ENCODE measurements at places on chromosomes 6 and 20.

DNA sequence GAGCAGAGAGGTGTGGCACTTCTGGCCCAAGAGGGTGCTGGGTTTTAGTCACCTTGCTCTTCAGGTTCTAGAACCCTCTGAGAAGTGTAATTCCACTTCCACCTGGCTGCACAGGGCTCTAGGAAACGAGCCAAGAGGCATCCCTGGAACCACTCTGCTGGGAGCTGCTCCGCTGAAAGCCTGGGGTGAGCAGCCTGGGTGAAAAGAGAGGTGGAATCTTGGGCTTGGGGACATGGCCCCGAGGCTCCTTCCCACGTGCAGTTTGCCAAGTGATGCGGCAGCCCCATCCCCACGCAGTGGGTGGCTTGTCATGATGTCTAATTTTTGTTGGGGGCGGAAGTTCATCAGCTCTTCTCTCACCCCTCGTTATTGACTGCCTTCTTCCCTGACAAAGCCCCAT, 32.8 kb downstream of the PPP1R16B start:
- DNase-seq: no peak

DNA sequence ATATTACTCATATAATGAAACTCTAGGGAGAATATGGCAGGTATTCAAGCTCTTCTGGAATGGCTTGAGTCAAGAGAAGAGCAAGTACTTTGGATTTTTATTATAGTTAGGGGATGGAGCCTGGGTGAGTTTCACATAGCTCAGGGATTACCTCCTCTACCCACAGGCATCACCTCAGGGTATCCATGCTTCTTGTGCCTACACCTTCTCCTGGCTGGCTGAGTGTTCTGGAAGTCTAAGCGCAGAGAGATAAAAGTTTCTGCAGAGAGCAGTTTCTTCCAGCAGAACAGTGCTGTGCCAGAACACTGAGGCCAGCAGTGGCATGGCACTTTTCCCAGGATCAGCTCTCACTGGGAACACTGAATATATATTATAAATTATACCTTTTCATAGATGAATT, 199.7 kb upstream of the KCNQ5 start:
- DNase-seq: no peak

DNA sequence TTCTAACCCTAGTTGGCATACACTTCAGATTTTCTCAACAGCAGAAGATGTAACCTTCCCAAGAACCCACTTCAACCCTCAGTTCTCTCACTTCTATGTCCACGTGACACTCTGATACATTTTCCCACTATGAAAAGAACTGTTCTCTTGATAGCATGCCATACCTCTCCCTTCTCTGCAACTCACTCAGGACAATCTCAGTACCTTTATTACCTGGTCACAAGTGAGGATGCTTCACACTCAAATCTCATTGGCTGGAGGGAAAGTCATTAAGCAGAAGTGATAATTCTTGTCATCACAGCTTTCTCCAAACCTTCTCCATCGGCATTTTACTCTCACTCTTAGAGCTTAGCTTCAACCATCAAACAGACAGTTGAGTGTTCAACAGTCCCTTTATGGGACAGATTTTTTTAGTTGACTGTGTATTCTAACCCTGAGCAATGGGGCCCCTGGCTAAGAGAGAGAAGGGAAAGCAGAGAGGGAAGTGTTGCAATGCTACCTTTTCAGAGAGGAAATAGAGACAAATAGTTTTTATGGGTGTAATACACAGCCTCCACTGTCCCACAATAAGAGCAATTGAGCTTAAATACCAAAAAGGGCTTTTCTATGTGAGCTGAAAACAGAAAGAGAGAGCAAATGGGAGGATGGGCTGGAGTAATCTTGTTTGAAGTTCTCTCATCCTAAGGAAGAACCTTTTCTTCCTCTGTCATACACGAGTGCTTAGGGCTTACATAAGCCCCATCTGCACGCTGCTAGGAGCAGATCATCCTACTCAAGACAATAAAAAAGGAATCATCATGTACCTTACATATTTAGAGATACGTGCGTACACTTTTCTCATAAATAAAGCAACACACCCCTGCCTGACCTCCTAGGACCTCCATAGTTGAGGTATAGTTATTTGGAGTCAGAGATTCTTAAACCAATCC, 16.0 kb downstream of the HLA-DPA1 start:
- DNase-seq: no peak

DNA sequence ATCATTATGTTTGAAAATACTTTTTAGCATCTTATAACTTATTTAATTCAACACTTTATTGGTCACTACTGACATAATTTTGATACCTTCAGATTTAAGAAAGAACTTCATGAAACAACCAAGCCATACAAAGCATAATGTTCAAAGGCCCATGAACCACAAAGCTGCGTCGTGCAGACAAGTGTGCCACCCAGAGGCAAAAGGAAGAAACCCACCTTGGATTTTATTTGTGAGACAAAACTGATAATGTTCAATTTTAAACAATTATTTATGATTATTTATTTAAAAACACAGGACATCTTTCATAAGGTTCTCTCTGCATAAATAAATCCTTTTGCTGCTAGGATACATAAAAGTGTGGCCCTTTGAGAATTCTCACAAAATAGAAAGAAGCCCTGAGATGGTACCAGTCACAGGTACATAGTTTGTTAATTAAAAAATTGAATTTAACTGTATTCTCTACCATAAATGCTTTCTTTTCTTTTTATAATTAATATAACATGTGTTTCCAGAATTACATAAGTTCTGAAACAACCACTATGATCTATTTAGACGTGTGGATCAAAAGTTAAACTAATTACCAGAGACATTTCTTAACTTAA, 143.7 kb downstream of the RALGAPA2 start:
- peak; percentile 80 for DNase-seq

DNA sequence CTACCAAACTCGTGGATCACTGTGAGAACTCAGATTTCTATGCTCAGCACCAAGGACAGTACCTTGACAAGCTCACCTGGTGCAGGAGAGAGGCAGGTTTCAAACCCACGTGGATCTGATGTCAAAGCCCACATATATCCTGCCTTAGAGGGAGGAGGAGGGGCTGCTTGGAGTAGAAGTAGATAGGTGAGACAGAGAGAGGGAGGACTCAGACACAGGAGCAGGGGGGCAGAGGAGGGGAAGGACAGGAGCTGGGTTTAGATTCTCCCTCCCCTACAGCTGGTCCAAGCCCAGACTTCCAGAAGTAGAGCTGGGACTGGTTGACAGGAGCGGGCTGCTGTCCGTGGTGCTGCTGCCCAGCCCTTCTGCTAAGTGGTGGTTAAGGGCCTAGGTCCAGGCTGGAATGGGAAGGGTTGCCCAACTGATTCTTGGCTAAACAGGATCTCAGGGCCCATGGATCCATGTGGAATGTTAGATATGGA, 77.5 kb downstream of the CDH22 start:
- DNase-seq: no peak

GRCh38 chr20:23874747-23875146, 4.8 kb downstream of the CST5 start:
- peak; percentile 88 for DNase-seq

DNA sequence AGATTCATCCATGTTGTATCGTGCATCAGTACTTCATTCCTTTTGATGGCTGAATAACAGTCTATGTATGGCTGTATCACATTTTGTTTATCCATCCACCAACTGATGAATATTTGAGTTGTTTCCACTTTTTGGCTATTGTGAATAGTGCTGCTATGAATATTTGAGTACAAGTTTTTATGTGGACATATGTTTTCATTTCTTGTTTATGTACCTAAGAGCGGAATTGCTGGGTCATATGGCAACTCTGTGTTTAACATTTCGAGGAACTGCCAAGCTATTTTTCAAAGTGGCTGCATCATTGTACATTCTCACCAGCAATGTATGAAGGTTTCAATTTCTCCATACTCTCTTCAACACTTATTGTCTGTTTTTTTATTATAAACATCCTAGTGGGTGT, 3.0 kb upstream of the RREB1 start:
- no peak for DNase-seq

GRCh38 chr6:52155791-52156576, 30.2 kb upstream of the IL17A start:
- DNase-seq: no peak

DNA sequence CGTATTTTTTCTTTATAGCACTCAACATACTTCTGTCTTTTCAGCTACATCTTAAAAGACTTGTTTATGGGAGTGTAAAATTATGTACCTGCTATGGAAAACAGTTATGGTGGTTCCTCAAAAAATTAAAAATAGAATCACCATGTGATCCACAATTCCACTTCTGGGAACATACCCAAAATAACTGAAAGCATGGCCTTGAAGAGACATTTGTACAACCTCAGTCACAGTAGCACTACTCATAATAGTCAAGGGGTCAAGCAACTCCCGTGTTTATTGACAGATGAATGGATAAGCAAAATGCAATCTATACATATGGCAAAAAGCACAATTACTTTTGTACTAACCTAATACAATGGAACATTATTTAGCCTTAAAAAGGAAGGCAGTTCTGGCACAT, 74.5 kb downstream of the METTL24 start:
- no peak for DNase-seq

DNA sequence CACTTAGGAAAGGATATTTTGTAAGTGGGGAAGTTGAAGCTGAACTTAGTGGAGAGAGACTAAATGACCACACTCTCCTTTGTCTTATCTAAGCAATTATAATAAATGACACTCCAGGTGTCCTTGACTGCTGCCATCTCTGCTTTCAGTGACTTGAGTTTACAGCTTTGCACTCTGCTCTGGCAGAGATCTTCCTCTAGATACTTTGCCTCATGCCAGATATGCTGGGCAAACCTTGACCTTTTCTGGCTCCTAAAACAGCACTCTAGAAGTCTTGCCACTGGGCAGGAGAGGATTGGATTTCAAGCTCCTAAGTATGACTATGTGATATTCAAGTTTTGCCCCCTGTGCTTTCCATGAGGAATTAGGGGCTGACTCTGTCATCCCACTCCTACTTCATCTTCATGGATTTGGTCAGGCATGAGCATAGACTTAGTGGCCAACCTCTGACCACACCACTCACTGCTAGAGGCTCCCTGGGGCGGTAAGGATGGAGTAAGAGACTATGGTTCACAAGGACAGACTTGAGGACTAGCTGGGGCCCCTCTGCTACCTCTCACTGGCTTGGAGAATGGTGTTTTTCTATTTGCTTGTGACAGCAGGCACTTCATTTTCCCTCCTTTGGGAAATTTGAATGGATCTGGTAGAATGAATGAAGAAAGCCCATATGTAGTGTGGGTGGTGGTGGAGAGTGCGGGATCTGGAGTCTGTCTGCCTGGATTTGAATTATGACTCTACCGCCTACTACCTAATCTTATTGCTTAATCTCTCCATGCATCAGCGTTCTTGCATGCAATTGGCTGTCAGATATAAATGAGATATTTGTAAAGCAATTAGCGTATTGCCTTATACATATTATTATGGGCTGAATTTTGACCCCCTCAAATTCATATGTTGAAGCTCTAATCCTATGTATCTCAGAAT, 191.4 kb downstream of the REV3L start:
- DNase-seq: no peak

GRCh38 chr6:2708456-2708855, 42.3 kb downstream of the MYLK4 start:
- no peak for DNase-seq

DNA sequence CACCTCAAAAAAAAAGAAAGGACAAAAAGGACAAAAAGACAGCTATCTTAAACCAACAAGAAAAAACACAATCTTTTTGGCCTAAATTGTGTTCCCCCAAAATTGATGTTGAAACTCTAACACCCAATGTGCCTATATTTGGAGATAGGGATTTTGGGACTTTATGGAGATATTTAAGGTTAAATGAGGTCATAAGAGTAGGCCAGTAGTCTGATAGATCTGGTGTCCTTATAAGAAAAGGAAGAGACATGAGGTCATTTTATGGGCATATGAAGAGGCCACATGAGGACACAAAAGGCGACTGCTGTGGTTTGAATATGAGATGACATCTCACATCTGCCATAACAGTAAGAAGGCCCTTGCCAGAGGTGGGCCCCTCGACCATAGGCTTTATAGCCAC, 49.5 kb downstream of the TRIM38 start:
- no peak for DNase-seq

GRCh38 chr6:117505311-117505710, 22.8 kb downstream of the DCBLD1 start:
- no peak for DNase-seq

- DNase-seq: no peak
Observed at GRCh38 chr6:139239064-139239463, 52.7 kb downstream of the TXLNB start.

- no peak for DNase-seq
Observed at GRCh38 chr20:53708129-53708968, 114.7 kb upstream of the ZNF217 start.

DNA sequence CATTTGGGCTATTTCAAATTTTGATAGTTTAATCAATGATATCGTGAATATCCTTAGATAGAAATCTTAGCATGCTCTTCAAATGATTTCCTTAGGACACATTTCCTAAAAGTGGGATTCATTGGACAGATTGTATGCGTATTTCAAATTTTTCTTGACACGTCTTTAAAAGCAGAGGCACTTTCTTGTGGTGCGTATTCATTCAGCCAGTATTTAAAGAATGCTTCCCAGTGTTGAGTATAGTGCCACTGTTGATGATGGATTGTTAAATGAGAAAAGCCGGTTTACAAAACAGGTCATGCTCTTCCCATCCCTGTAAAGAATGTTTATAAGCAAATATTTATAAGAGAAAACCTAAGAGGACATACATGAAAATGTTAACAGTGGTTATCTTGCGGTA, 15.1 kb upstream of the NOL7 start:
- DNase-seq: no peak

- peak; percentile 68 for DNase-seq
Observed at GRCh38 chr6:136503303-136504029, 46.8 kb downstream of the MAP7 start.

DNA sequence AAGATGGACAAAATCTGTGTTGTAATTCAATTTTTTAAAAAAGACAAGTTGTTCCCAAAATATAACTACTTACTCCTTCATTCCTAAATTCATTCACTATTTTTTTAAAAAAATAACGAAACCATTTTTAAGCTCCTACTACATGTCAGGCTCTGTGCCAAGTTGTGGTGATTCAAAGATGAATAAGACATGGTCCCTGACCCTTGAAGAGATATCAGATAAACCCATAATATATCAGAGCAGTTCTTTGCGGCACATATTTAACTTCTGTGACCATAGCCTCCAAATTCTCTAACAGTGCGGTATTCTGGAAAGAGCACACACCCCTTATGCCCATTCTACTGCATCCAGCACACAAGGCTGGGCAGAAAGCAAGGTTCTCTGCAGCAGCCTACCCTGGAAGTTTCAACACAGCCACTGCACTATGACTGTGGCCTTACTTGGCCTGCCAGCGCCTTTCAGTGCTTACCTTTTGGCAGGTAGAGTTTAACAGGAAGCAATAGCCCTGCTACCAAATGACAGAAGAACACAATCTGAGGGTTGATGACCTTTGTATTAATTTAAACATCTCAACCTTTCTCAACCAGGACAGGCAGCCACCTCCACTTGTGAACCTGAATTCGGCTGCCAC, 406.5 kb downstream of the BTBD9 start:
- no peak for DNase-seq

- no peak for DNase-seq
Observed at GRCh38 chr20:49885558-49886332, 29.6 kb downstream of the SPATA2 start.

GRCh38 chr6:126268092-126268491, 71.8 kb upstream of the CENPW start:
- peak; percentile 67 for DNase-seq

All from NCI-H2171 (cell line).